ELF-1 (cell line): ENCODE measurements at places on chromosomes 3 and 15.

DNA sequence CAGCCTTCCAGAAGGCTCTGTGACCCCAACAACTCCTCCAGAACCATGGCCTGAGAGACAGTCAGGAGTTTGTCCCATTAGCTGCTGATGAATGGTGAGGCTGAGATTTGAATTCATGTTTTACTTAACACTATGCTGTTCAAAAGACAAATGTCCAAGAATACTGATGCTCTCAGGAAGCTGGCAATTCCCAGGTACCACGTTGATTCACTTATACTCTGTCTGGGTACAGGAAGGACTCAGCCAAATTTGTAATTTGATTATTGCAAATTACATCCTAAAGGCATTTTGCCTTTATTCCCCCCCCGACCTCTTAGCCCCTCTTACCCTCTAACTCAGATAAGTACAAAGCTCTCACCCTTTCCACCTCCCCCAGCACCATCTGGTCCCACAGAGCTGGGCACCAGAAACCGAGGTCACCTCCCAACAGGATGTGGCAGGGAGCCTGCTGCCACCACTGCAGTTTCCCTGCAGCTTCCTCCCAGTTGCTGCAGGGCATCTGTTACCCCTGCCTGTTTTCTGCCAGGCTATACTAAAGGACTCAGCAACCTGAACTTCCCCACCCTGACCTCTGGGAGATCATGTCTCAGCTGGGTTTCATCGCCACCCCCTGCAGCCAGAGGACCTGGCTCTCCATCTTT lies 33.6 kb downstream of the EAF1 start:
- DNase-seq = no peak

- DNase-seq = no peak
Measured at GRCh38 chr3:112005091-112005672, 6.5 kb downstream of the TAGLN3 start.

DNA sequence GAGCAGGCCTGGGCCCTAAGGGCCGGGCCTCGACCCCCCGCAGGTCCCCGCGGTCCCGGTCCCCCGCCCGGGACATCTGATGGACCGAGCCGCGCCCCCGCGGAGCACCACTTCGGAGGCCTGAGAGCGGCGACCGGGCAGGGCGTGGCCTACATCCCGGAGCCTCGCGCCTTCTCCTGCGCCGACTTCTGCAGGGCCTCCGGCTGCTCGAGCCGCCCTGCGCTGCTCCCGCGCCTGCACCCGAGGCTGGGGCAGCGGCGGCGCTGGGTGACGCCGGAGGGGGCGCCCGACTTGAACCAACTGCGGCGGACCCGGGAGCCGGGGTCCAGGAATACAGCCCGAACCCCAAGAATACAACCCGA lies 14.9 kb upstream of the GP9 start:
- DNase-seq = peak; percentile 56

GRCh38 chr3:20140881-20141280 lies 45.1 kb downstream of the SGO1 start:
- DNase-seq = no peak

DNA sequence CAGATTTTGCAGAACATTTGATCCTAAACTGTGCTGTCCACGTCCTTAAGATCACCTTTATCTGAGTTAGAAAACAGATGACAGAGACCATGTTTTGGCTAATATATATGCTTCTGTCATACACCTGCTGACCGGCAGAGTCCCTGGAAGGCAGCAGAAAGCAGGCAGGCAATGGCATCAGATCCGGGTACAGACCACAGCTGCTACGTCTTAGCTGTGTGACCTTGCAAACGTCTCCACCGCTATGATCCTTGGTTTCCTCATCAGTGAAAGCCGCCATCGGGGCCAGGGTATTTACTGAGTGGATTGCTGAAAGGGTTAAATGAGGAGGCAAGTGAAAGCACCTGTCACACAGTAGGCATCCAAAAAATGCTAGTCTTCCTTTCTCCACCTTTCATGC lies 72.1 kb downstream of the ABTB1 start:
- DNase-seq = no peak

DNA sequence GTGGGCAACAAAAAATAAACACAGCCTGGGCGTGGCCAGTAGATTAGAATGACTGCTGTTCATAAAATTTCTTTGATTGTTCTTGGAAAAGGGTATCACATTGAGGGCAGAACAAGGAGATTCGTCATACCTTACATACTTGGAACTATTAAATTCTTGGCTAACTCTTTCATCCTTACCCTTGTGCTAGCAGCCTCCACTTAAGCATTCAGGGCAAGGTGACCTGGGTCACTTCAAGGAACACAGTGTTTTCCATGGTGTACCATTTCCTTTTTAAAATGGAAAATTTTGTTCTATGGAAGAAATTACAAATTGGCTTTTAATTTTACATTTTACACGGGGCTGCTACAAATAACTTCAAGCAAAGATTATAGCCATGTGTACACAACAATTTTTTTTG lies 60.8 kb downstream of the MINDY4B start:
- DNase-seq = no peak

DNA sequence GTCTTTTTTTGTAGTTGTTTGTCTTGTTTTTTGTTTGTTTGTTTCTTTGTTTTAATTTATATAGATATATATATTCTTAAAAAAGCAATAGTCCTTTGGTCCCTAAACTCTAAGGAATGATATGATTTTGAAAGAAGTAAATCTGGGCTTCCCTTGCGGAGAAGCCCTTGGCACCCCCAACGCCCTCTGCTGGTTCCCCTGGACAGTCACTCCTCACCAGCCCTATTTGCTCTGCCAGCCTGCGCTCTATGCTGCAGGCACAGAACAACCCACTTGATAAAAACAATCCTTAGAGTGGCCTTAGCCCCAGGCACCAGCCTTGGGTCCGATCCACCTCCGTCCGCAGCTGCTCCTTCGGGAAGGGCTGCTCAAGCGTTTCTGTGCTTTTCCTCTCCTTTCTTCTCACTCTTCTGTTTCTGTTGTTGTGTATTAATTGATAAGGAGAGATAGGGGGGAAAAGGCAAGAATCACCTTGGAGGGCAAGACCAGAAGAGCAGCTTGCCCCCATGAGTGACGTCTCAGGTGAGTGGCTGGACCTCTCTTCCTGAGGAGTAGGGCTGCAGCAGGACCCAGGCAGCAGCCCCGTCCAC lies 13.7 kb upstream of the PARP6 start:
- peak; percentile 60 for DNase-seq

GRCh38 chr15:70964058-70964457 lies 71.4 kb downstream of the LRRC49 start:
- no peak for DNase-seq

DNA sequence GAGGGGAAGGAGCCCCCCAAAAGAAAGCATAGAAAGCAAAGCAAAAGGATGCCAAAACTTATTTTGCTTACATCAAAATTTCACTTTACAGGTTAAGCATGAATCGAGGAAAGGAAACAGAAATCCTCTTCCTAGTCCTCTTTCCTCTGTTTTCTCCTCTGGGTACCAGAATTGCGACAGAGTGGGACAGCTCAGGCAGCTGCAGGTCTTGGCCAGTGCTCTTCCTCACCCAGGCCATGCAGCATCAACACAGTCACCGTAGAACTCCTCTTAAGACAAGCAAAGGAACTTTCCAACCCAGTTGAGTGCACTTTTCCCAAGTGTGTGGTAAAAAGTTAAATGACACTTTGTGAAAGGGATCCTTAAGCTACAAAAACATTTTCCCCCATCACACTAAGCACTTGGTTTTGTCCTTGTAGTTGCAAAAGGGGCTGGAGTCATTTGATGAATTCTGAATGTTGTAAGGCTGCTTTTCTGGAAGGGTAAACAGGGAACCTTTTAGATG lies 45.9 kb upstream of the MEX3B start:
- no peak for DNase-seq
